ENCODE measurements at places on chromosomes 5 and 9. TPM values are rescaled to one million over a fixed set of nuclear protein-coding genes. Genes with fewer than 3 reads are reported as not detected.

Gene TAF11L5
- not detected for total RNA-seq

DNA sequence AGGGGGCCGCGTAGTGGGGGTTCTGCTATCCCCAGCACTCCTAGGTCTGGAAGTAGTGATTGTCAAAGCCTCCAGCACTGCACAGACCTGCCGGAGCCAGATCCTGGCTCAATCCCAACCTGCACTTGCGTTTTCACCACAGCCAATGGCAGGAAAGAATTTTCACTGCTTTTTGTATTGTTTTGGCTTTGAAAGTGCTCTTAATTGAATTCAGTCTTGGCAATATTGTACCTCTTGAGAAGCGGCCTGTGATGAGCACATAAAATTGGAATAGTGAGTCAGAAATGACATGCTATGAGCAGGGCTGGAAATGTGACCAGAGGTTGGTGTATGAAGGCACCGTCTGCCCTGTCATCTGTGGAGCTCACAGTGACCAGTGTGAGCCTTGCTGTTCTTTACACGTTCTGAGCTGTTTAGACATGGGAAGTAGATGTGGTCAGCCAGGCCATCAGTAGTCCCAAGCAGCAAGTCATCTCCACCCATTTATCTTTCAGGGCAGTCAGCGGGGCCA, 41.5 kb downstream of the SECISBP2 start:
- DNase-seq = no peak

GRCh38 chr9:101055516-101055915, 27.0 kb downstream of the PLPPR1 start:
- no peak for DNase-seq

DNA sequence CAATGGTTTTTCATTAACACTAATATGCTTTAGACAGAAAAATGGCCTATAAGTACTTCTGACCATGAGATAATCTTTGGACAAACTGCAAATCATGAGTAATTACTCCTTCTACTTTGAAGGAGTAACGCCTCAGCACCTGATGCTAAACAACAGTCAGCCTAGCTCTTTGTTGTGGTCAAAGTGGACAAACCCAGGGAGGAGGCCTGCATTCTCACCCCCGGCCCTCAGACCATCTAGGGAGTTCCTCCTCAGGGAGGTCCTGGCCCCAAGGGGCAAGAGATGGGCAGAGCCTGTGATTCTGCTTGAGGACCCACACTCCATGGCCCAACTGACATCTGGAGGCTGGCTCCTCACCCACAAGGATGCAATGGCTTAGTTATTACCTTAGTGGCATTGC, 48.2 kb upstream of the ANGPTL2 start:
- DNase-seq = no peak

Gene ITGA2
- 0.95 TPM for total RNA-seq

Gene SPINK6
- not detected for total RNA-seq

GRCh38 chr9:72980600-72981265, 27.9 kb upstream of the ALDH1A1 start:
- no peak for DNase-seq

- no peak for DNase-seq
Observed at GRCh38 chr9:20753761-20754160, 69.7 kb downstream of the FOCAD start.

DNA sequence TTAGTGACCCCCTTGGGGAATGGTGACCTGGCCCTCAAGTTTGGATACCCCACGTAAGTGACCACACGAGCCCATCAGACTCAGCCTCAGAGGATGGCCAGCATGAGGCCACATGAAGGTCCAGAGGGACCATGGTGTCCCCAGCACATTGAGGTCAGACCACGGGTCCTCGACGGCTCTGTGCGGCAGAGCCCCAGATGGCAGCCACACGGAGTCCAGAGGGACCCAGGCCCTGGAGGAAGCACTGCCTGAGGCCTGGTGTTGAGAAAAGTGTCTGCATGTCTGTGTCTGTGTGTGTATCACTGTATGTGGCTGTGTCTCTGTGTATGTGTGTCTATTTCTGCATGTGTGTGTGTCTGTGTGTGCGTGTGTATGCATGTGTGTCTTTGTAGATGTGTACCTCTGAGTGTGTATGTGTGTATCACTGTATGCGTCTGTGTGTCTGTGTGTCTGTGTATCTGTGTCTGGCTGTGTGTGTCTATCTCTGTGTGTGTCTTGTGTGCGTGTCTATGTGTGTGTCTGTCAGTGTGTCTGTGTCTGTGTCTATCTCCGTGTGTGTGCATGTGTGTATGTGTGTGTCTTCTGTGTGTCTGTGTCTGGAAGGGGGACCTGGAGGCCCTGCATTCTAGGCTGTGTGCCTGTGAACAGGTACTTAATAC, 992 bp downstream of the LCNL1 start:
- DNase-seq = no peak

Data from MG63 (cell line).